ENCODE measurements at places on chromosomes 5 and 9.

DNA sequence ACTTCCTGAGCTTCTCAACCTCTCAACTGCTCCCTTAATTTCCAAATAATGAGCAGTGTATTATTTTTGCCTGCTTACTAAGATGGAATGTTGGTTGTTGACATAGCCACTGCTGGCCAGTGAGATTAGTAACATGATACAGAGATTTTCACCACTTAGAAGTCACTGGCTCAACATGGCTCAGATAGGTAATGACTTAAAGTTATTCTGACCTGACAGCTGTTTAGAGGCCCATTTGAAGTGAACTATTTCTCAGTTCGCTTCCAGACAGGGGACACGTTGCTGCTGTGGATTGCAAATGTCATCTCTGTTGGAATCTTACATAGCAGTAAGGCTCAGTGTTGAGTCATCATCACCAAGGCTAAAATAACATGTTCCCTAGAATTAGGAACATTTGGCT, 490.2 kb downstream of the TLE4 start:
- DNase-seq, result no peak

GRCh38 chr9:97596906-97597305, 36.3 kb downstream of the TSTD2 start:
- no peak for DNase-seq

GRCh38 chr9:93612796-93613154, 36.4 kb downstream of the PHF2 start:
- no peak for DNase-seq

GRCh38 chr5:112776301-112776856, 38.7 kb downstream of the APC start:
- DNase-seq, result no peak

DNA sequence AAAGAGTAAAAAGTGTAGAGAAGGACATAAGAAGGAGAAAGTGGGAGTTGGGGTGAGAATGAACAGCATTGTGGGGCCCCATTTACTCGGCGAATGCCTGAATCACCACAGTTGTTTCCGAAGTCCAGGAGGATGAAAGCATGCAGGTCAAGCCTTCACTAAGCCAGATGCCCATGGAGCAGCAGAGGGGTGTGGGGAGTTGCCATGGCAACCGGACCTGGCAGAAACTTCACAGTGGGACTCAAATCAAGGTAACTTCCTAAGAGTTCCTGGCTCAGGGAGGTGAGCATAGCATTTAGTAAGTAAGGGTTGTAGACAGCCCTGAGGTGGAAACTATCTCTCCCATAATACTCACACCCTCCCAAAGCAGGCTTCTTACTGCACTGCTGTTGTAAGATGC, 357.1 kb downstream of the TRIM32 start:
- no peak for DNase-seq

DNA sequence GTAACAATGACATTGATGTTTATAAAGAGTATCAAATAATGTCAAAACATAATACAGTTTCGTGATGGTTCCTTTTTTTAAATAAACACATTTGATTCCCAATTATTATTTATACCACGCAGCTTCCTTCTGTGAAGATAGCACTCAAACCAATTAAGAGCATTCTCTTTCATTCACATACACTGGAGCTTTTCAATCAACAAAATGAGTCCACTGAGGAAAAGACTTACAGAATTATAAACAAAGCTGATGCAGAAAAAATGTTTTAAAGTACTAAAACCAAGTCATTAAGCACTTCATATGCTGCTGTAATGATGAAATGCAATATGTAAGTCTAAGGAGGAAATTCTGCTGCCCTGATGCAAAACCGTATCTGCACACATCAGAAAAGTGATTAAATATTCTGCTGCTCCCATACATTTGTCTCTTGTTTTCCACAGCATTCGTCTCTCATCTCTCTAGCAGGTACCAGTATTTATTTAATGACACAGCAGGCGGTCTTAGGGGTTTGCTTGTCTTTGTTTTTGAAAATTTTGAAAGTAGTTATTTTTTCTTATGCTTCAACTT, 147.1 kb downstream of the CDH10 start:
- DNase-seq, result no peak

DNA sequence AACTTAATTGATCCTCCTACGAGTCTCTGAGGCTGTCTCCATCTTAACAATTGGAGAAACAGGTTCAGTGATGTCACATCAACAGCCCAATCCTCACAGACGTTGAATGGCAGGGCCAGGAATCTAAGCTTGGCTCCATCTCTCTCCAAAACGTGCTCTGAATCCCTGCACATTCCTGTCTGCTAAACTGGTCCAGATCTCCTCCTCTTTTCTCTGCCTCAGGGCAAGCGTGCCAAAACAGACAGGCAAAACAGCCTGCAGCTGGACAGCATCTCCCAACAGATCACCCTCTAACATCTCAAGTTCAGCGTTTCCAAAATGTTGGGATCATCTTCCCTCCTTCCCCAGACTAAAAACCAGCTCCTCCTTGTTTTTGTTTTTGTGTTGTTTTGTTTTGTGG, 6.6 kb downstream of the FBP1 start:
- DNase-seq, result no peak

GRCh38 chr9:4327504-4328191, 27.8 kb upstream of the GLIS3 start:
- no peak for DNase-seq

DNA sequence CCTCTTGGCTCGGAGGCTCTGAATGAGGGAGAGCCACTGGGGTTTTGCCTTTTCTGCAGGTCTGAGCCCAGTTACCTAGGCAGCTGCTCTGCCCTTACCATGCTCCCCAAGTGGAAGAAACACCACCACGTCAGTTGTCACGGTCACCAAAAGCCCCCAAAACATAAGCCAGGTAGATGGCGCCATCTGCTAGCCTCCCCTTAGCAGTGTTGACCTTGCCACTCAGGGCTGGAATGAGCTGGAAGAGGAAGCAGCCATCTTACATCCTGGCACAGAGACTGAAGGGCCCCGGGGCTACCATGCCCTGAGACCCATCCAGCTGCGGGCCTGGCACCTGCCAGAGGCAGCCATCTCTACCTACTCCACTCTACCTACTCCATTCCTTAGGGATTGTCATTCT, 7.4 kb downstream of the ZER1 start:
- DNase-seq, result no peak

DNA sequence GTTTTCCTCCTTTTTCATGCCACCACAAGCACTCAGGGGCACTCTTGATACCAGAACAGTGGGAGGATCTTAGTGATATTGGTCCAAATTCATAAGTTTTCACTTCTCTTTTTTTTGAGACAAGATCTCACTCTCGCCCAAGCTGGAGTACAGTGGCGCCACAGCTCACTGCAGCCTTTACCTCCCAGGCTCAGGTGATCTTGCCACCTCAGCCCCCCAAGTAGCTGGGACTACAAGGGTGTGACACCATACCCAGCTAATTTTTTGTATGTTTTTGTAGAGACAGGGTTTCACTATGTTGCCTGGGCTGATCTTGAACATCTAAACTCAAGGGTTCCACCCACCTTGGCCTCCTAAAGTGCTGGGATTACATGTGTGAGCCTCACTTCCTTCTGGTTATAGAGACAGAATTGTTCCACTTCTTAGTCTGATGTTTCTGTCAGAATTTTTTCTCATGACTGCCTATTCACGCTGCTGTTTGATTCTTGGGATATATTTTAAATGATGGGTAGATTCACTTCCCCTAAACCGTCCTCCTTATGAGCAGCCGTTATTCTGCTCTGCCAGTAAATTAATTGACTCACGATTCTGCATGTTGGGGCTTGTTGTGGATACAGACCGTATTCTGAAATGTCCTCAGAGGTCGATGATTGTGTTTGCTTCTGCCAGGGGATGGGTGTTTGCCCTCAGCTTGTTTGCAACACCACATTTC, 30.8 kb downstream of the MTAP start:
- DNase-seq, result no peak

DNA sequence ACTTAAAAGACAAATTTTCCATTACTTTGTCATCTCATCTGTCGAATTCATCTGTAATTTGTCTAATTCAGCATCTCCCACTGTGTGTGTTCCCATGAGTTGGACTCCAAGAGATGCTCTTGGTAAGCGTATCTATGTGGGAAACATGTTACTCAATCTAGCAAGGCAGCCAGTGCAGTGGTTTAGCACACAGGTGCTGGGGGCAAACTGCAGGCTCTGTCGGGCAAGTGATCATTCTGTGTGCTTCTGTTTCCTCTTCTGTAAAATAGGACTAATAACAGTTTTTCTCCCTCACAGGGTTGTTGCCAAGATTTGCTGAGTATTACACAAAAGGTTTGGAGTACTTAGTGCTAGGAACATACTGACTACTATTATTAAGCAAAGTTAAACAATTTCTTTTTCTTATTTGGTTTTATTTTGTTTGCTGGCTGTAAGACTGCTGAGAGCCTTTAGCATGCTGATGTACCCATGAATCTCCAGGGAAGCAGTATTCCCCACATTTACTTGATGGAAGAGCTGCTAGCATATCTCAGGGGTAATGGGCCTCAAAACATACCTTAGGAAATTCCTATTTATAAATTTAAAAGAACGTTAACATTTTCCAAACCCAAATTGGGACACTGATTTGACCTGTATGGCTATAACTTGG, 709 bp upstream of the GAPT start:
- no peak for DNase-seq

- DNase-seq, result no peak
These were observed 137.2 kb upstream of the FST start for GRCh38 chr5:53343187-53343586.

DNA sequence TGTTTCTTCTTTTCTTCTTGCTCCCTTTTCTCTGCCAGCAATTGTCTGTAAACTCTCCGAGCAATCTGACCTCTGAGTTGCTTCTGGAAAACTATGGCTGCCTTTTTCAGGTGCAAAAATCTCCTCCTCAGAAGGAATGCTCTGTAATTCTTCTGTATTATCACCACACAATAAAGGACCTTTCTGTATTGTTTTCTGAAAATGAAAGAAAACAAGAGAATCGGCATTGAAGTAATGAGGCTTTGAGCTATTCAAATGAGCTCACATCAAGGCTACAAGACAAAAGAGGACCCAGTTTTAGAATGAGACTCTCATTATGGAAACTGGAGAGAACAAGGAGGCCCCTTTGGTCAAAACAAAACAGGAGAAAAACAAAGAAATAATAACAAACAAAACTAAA, 86.2 kb upstream of the RETREG1 start:
- DNase-seq, result no peak

DNA sequence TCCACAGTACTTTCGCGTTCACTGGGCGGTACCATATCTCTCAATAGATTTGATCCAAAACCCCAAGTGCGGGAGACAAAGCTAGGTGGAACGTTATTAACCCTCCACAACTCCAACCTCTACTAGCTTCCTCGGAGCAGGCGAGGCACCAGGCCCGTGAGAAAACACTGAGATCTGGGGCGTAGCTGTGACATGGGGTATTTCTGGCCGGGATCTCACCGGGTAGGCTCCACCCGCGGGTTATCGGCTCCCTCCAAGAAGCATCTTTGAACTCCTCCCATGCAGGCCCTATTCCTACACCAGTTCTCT, 350 bp upstream of the SLC25A46 start:
- DNase-seq, result no peak

DNA sequence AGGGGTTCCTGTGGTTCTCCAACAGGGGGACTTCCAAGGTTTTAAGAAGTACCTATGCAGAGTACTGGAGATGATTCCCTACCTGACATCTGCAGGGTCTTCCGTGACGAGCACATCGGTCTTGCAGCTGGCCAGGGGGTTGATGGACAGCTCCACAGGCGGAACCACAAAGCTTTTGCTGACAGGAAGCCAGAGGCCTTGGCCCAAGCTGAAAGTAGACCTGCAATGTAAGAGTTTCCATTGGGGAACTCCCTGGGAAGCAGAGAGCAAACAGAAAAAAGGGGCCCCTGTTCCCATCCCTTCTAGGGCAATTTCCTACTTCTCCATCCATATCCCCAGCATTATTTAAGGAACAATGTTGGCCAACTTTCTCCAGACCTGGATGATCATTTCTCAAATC, 288.0 kb downstream of the TRIM32 start:
- no peak for DNase-seq

GRCh38 chr5:168793841-168794837, 215.0 kb upstream of the PANK3 start:
- DNase-seq, result no peak

GRCh38 chr5:179229331-179229831, 115.9 kb downstream of the ADAMTS2 start:
- DNase-seq, result no peak

- no peak for DNase-seq
These were observed 61.0 kb upstream of the ADAMTS2 start for GRCh38 chr5:179406031-179406961.

DNA sequence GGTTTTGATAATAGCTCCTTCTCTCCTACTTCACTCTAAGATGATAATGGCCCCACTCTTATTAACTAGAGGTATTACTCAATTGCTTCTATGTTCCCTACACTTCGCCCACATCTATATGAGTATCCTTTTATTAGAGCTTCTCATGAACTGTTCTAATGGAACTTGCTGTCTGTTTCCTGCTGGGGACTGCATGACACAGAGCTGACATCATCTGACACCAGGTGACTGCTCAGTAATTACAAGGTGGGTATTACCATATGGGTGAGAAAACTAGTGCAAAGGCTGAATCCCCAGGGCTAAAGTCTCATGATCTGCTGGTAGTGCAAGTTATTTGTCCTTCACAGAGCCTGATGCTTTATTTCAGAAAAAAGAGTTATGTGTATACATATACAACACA, 146.2 kb upstream of the PLCXD3 start:
- DNase-seq, result no peak

GRCh38 chr5:65796269-65796668, 74.3 kb downstream of the NLN start:
- no peak for DNase-seq

GRCh38 chr9:88880199-88880598, 111.1 kb upstream of the S1PR3 start:
- DNase-seq, result no peak

- DNase-seq, result no peak
These were observed 56.0 kb downstream of the PSD2 start for GRCh38 chr5:139851558-139851957.

DNA sequence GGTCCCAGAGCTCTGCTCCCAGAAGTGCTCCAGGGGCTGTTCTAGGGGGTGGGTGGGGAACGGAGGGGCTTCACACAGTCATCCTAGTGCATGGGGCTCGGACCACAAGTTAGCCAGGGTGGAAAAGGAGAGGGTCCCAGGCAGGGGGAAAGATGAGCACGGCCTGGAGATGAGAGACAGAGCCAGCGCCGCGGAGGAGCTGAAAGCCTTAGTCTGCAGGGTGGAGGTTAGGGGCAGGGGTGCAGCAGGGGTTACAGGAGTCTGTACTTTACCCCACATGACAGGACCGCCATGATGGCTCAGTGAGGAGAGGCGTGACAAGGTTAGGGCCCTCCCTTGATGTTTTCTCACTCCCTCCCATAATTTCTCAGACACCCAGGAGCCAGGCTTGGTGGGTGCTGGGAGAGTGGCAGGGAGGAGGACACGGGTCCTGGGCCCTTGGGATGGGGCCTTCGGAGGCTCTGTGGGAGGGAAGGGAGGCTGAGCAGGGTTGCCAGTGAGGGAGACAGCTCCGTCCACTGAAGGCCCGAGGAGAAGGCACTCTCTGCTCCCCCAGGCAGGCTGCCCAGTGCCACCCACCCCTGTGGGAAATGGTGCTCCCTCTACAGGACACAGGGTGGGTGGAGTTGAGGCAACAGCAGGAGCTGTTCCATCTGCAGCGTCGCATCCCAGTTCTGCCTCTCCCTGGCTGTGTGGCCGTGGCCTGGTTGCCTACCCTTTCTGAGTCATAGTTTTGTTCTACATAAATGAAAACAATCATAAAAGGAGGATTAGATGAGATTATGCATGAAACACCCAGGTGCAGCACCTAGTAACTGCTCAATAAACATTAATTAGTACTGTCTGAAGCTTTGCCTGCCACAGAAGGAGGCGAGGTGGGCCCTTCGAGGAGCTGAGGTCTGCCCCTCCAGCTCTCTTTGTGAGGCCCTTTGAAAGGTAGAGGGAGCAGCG, 66.2 kb downstream of the NDST1 start:
- no peak for DNase-seq

GRCh38 chr5:23253621-23254198, 253.7 kb upstream of the PRDM9 start:
- no peak for DNase-seq
